ENCODE measurements at places on chromosomes 4 and X.

GRCh38 chrX:56099271-56099670 is 132.9 kb upstream of the KLF8 start:
- H3K4me1 ChIP-seq, result no peaks in the 10 kb centered on the region
- no peak overlapping the region for H3K4me3 ChIP-seq
- no peaks in the 10 kb centered on the region for H3K36me3 ChIP-seq
- no peak for DNase-seq
- H3K27me3 ChIP-seq, result no peaks in the 10 kb centered on the region

- no peaks in the 10 kb centered on the region for H3K4me1 ChIP-seq
- H3K4me3 ChIP-seq, result no peak overlapping the region
- H3K36me3 ChIP-seq, result no peaks in the 10 kb centered on the region
- no peak overlapping the region for H3K27ac ChIP-seq
Measured at GRCh38 chr4:22787753-22788375, 95.1 kb downstream of the GBA3 start.

DNA sequence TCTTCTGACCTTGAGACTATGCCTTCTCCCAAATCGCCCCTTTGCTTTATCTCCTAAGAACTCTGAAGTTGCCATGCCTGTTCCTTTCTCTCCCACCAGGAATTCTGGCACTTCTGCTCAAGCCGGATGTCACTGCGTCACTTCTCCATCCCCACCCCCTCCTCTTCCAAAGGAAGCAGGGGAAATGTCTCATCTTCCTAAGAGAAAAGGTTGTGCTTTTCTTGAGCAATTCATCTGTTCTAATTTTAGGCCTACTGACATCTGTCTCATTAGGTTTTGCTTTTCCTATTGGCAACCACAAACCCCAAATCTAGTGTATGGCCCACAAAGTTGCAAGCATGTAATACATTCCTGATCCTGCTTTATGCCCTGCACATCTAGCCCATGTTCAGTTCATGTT is 163.1 kb upstream of the PLAC1 start:
- no peak overlapping the region for H3K27ac ChIP-seq
- no peak for DNase-seq
- H3K27me3 ChIP-seq, result peaks cover 3% of the 10 kb centered on the region
- H3K4me3 ChIP-seq, result no peak overlapping the region

DNA sequence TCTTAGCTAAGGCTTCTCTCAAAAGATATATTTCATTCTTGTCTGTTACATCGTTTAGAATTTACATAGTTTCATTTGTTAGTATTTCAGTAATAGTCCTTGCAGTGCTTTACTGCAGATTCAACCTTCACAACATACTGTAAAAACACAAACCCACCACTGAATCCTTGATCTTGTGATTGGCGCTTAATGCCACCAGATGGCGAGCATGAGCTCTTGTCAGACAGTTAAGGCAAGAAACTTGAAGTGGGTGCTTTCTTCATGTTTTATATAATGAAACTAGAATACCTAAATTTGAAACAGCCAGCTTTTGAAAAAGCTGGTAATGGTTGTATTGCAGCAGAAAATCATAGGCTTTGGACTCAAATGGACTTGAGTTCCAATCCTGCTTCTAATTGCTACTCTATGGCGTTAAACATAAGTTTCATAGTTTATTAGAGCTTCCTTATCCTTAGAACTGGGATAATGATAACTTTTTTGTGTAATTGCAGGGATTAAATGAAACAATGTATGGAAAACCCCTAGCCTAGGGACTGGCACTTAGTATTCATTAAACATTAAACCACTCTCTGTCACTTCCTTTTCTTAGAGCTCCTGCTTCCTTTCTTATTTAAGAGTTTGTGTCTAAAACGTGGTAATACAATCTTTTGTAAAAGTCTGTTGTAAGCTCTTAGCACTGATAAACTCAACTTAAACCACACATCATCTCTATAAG is 95.1 kb downstream of the USP9X start:
- no peaks in the 10 kb centered on the region for H3K4me1 ChIP-seq
- H3K4me3 ChIP-seq, result no peak overlapping the region
- DNase-seq, result peak; percentile 49

DNA sequence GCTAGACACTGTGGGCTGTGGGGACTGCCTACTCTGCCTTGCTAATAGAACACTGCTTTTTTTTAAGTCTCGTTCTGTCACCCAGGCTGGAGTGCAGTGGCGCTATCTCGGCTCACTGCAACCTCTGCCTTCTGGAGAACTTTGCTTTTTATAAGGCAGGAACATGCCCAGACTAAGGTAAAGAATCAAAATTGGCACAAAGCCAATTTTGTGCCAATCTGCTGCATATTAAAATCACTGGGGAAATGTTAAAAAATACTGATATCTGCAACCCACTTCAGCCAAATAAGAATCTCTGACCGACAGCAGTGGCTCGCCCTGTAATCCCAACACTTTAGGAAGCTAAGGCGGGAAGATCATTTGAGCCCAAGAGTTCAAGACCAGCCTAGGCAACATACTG is 36.5 kb upstream of the CEP135 start:
- no peaks in the 10 kb centered on the region for H3K4me1 ChIP-seq
- no peaks in the 10 kb centered on the region for H3K27me3 ChIP-seq
- no peak overlapping the region for H3K27ac ChIP-seq
- H3K4me3 ChIP-seq, result no peak overlapping the region
- H3K36me3 ChIP-seq, result no peaks in the 10 kb centered on the region

DNA sequence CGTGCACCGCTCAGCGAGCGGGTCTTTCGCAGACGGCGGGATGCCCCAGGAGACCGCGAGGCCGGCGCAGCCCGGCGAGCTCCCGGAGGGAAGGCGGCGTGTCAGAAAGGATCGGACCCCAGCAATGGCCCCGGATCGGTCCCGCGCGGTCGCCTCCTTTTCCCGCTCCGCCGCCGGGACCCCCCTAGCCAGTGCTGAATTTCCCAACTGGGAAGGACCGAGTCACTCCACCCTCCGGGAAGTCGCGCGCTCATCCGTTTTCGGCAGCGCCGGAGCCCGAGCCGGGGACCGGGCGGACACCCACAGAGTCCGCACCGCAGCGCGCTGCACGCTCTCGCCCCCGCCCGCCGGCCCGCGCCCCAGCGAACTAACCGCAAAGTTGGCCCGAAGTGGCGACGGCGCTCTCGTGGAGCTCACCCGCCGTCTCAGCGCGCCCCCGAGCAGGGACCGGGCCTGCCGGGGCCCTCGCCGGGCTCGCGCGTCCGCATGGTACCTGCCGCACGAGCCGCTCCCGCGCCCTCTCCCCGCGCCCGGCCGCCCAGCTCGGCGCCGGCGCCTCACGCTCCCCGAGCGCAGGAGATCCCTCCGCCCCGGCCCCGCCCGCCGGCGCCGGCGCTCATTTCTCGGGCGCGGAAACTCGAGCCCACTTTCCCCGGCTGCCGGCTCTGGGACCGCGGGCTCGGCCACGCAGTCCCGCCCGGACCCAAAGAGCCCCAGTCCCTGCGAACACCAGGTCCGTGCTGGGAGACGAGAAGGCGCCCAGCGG is at the start of gene FAT1:
TSS of gene FAT1 (minus strand) at position 565 of the 766 bp plus-strand sequence. CDS start 14,029 bp downstream, outside the sequence.
- H3K4me3 ChIP-seq, result peak within 1 kb of the TSS; percentile 76
- H3K4me1 ChIP-seq, result no peaks in the 10 kb centered on the region
- peak; percentile 66 for DNase-seq
- no peaks in the 10 kb centered on the region for H3K27me3 ChIP-seq
- no peaks in the 10 kb centered on the region for H3K36me3 ChIP-seq
- peak within 1 kb of the TSS; percentile 92 for H3K27ac ChIP-seq

DNA sequence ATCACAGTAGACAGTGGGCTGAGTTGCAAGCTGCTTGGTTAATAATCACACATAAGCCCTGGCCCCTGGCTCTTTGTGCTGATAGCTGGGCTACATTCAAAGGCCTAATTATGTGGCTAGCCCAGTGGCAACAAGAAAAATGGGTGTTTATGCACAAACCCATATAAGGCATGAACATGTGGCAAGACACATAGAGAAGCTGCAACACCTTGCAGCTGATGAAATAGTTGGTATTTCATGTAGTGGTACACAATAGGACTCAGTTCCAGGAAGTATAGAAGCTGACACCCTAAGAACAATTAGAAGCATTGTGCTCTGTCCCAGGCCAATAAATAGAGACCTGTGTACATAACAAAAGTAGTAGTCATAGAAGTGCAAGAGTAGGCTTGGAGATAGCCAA is 14.6 kb upstream of the ZNF630 start:
- H3K36me3 ChIP-seq, result no peaks in the 10 kb centered on the region
- no peaks in the 10 kb centered on the region for H3K4me1 ChIP-seq
- H3K4me3 ChIP-seq, result no peak overlapping the region
- H3K27ac ChIP-seq, result no peak overlapping the region
- no peaks in the 10 kb centered on the region for H3K27me3 ChIP-seq
- no peak for DNase-seq

DNA sequence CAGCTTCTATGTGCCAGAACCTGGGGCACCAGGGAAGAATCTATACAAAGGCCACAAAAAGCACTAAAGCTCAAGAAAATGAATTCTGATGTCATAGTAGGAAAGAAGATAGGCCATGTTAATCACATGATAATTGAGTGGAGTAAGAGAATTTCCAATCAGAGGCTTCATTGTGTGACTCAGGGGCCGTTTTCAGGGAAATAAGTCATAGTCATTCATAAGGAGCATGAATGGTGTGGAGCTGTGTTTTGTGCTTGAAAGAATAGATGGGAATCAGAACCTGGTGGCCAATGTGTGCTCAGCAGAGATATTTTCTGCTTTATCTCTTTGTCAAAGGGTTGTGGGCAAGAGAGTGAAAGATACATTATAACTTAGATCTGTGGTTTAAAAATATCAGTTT is 102.4 kb upstream of the ZDHHC15 start:
- no peaks in the 10 kb centered on the region for H3K4me1 ChIP-seq
- H3K27me3 ChIP-seq, result no peaks in the 10 kb centered on the region
- H3K4me3 ChIP-seq, result no peak overlapping the region
- DNase-seq, result no peak

DNA sequence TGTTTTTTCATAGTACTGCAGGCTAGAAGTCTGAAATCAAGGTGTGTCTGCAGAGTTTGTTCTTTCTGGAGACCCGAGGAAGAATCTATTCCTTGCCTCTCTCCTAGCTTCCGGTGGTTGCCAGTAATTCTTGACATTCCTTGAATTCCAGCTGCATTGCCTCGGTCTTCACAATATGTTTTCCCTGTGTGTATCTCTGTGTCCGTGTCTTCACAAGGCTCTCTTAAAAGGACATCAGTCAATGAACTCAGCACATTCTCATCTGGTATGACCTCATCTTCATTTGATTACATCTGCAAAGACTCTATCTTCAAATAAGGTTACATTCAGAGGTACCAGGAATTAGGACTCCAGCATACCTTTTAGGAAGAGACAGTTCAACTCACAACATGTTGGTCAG is 163.4 kb downstream of the BANK1 start:
- no peaks in the 10 kb centered on the region for H3K27me3 ChIP-seq
- no peaks in the 10 kb centered on the region for H3K36me3 ChIP-seq
- H3K27ac ChIP-seq, result no peak overlapping the region
- no peak overlapping the region for H3K4me3 ChIP-seq

DNA sequence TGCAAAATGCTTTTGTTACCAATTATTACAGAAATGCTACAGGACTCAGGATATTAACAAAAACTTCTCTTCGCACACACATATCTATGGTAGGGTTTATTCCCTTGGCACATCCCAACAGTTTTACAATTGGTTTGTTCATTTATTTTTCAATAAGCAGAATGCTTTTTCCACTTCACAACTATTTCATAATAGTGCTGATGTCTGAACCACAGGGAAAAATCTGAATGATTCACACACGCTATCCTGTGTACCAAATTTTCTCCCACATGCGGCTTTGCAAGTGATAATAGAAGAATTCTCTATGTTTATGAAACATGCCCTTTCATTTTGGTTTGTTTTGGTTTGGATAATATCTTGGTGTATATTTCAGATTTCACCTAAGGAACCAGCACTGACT is 725.7 kb upstream of the TENM3 start:
- H3K36me3 ChIP-seq, result no peaks in the 10 kb centered on the region
- no peaks in the 10 kb centered on the region for H3K27me3 ChIP-seq
- H3K4me1 ChIP-seq, result no peaks in the 10 kb centered on the region
- no peak overlapping the region for H3K4me3 ChIP-seq
- DNase-seq, result no peak

DNA sequence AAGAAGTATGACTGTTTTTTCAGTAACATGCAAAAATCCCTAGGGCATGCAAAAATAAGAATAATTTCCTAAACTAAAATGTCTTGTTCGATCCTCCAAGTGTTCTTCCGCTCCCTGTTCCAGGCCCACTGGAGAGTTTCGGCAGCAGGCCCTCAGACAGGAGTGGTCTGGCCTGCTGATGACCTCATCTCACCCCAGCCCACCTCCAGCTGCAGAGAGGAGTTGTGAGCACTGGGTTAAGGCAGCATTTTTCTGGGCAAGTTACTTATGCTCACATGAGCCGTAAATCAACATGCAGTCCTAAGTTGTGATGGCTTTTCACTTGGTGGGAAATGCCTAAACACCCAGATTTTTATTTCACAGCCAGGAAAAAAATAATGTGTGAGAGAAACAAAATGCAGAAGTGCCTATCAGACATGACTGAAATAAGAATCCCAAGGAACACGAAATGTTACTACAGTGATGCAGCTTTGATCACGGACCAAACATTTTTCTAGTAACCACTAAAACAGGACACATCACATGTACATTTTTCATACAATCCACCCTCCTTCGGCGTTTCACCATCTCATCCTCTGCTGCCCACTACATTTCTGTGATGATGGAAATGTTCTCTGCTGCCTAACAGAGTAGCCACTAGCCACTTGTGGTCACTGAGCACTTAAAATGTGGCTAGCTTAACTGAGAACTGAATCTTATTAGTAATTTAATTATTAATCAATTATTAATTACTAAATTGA is 153.3 kb upstream of the TBL1X start:
- no peaks in the 10 kb centered on the region for H3K36me3 ChIP-seq
- H3K27ac ChIP-seq, result no peak overlapping the region
- no peaks in the 10 kb centered on the region for H3K27me3 ChIP-seq
- DNase-seq, result no peak
- H3K4me3 ChIP-seq, result no peak overlapping the region

DNA sequence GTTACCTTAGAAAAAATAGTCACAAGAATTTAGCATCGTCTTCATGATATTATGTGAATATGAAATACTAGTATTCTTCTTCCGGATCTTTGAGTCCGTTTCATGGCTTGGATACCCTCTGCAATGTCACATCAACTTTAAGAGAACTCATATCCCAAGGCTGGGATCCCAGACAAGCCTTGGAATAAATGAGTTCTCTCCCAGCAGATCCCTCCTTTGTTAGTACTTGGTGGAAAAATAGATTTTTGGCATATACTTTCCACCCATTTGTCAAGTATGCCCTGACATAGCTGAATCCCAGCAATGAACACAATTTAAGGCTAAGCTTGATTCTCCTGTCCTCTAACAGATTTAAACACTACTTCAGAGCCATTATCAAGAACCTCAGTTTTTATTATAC is 144.5 kb downstream of the PPARGC1A start:
- H3K27ac ChIP-seq, result peak overlapping the region; percentile 72
- no peak for DNase-seq
- no peak overlapping the region for H3K4me3 ChIP-seq
- H3K27me3 ChIP-seq, result no peaks in the 10 kb centered on the region

DNA sequence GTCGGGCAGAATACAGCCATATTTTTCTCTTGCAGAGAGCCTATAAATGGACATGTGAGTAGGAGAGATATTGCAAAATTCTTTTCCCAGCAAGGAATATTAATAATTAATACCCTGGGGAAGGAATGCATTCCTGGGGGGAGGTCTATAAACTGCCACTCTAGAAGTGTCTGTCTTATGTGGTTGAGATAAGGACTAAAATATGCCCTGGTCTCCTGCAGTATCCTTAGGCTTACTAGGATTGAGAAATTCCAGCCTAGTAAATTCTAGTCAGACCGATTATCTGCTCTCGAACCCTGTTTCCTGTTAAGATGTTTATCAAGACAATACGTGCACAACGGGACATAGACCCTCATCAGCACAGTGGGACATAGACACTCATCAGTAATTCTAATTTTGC is 872.6 kb downstream of the FSTL5 start:
- H3K36me3 ChIP-seq, result no peaks in the 10 kb centered on the region
- no peaks in the 10 kb centered on the region for H3K27me3 ChIP-seq
- no peaks in the 10 kb centered on the region for H3K4me1 ChIP-seq
